ENCODE measurements at places on chromosomes 7 and 10.
A peak's percentile ranks its signal among the peaks of the same experiment; 100 is the strongest.

- DNase-seq: no peak
These were observed 127.3 kb downstream of the MARCHF5 start for GRCh38 chr10:92418221-92418620.

DNA sequence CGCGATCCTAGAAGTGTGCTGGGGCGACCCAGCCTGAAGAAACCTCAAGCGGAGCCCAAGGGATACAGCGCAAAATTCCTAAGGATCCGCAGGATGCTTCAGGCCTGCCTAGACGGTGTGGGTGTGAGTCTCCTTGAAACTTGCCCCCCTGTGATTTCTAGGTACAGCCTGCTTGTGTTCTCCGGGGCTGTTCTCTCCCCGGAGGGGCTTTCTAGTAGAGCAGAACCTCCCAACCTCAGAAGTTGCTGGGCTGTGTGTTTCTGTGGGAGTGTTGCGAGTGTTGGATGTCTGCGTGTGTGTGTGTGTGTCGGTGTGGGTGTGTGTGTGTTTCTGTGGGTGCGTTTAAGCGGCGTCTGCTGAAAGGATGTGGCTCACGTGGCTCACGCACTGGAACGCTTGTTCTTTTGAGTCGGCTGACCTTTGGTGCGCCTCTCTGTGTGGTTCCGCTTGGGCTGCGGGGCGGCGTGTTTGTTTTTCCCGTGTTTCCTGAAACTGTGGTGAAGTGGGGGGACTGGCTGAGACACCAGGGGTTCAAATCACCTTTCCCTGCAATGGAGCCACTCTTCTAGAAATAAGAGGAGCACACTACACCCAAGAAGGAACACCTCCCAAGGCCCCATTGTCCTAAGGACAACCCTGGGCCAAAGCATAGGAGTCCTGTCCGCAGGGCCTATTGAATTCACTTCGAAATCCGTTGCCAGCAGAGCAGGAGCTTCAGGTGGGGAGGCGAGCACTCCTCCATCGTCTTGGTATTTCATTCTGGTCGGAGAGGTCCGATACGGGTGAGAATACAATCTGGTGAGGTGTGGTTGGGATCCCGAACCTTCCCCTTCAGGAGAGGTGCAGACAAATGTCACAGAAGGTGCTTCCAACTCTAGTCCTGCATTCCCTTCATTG is 25.1 kb upstream of the ZNF273 start:
- no peak for DNase-seq

DNA sequence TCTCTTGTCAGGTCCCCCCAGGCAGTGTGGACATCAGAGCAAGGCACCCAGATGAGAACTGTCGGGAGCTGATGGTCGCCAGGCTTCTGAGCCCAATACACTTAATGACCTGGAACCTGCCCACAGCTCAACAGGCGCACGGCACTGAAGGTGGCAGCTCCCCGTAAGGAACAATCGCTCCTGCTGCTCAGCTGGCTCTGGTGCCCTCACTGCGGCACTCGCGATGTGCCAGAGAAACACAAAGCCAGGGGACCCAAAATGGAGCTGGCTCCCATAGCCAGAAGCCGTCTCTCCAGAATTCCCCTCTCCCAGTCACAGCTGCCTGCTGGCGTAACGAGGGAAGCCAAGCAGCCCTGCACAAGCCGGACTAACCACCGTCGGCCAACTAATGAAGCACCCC is 6.3 kb downstream of the CALN1 start:
- no peak for DNase-seq

DNA sequence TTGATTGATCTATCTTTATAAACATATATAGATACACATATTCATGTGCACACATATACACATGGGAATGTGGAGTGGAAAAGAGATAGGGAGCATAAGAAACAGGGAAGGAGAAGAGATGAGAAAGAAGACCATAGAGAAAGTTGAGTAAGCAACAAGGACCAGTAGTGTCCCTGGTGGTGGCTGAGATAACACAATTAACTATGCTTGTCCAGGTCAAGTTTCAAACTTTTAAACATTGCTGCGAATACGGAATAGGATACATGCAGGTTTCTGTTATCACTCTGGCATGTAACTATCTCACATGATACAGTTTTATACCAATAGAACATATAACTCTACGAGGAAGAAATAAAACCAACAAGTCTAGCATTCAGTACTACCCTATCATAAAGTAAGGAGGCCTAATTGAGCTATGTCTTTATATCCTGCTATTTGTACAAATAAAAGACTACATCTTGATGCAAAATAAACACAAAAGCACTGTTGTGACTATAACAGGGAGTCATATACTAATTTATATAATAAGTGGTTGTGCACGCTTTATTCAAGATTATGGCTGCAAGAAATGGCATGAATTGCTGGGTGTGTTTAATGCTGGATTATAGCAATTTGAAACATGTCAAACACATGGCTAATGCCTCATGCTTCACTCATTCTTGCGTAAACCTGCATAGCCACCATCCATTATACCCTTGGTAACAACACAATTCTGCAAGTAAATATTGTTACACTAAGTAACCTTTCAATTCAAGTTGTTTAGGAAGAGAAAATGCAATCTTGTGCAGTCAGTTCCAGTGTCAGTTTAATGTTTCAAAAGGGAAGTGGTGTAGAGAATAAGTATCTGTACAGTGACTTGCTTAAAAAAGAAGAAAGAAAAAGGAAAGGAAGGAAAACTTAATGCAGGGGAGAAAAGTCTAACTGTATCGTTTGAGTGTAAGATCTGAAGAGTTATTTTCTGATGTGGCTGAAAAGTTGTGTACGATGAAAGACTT is 8.2 kb downstream of the FOXP2 start:
- no peak for DNase-seq

DNA sequence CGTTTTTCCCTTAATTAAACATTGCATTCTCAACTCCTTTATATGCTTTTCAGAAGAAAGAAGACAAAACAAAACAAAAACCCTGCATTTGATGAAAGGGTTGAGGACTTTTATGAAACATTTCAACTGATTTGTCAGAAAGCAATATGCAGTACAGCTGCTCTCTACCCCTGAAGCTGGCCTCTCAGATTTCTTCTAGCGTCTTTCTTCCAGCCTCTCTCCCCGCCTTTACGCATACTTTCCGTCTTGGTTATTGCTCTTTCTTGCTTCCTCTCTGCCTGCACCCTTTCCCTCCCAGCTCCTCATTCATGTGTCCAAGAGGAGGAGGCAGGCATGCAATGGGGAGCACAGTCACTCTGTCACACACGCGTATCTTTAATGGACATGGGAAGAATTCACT is 91.0 kb upstream of the COL1A2 start:
- no peak for DNase-seq

- DNase-seq: no peak
These were observed 71.3 kb downstream of the TACC2 start for GRCh38 chr10:122060250-122060649.

GRCh38 chr10:52019077-52019555 is 295.0 kb upstream of the DKK1 start:
- DNase-seq: no peak

- DNase-seq: no peak
These were observed 707.8 kb downstream of the SUGCT start for GRCh38 chr7:40842641-40843040.

GRCh38 chr7:23700046-23700445 is 10.0 kb upstream of the STK31 start:
- no peak for DNase-seq

- DNase-seq: no peak
These were observed 32.3 kb upstream of the DGKB start for GRCh38 chr7:14934839-14935238.

DNA sequence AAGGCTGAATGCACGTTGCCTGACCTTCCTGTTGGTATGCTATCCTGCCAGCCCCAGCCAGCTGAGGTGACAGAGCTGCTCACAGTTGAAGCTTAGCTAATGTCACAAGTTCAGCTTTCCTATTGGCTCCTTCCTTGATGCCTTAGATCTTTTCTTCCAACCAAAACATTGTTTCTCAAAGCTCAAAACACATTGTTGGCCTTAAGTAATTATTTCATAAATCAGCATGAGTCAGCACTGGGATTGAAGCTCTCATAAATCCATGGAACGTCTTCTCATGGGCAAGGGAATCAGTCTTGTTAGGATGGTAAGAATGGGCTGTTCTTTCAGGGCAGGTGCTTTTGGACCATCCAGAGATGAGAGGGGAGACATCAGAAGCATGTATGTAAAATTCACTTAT is 128.1 kb upstream of the SAMD8 start:
- no peak for DNase-seq

DNA sequence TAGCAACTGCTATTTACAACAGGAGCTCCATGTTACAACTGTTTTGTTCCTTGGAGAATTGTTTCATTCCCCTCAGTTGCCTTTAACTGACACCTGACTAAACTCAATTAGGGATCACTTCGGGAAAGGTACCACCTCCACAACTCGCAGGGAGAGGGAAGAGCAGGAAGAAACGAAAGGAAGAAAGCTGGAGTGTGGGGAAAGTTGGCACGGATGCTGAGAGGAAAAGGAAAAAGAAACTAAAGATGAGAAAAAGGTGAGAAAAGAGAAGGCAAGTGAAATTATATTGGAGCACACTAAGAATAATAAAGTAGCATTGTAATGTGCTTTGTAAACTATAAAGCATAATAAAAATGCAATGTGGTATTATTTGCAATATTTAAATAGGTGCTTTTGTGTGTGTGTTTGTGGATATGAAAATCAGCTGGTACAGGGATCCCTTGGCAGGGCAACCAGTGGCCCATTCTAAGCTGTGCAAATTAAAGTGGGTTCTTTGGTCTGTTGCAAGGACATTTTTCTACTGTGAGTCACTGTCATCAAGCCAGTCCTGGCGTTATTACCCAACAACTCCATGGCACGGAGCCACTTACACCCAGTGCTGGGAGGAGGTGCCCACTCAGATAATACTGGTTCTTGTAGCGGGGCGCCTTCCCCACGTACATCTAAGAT is 45.9 kb downstream of the HIPK2 start:
- no peak for DNase-seq

DNA sequence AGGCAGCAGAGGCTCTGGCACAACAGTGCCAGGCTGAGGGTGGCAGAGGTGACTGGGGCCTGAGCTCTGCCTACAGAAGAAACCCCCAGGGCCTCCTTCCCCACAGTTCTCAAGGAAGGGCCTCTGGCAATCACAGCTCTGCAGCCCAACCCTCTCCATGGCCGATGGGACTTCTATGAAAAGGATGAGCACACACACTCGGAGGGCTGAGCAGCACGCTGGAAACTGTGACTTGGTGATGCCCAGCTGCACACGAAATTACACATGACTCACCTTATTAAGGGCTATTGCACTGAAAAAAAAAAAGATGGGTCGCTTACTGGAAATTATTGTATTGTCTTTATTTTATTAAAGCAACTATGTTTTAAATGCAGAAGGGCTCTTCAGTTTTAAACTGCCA is 42.9 kb upstream of the LRRC18 start:
- DNase-seq: no peak

- no peak for DNase-seq
These were observed 7.1 kb downstream of the AHR start for GRCh38 chr7:17305387-17306171.

DNA sequence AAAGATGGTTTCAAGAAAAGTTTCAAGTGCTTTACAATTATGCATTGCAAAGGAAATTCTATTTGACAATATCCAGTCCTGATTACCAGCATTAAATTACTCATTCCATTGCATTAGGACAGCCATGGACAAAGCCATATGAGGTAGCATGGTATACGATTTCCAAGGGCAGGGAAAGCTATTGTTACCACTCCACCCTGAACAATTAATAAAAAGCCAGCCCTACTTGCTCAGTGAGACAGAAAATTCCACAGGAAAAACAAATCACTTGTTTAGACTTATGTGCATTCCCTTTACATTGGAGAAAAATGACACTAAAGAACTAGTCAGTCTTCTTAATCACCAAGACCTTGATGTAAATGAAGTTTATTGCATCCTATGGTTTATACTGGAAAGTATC is 5.6 kb downstream of the CD36 start:
- no peak for DNase-seq

- no peak for DNase-seq
These were observed 60.2 kb downstream of the MAD1L1 start for GRCh38 chr7:2172311-2173188.

GRCh38 chr10:123666318-123667236 is at the start of gene GPR26:
TSS of gene GPR26 (plus strand) at chr10:123666355. CDS start at chr10:123666408, 53 bp downstream.
- no peak for DNase-seq

- no peak for DNase-seq
These were observed 2.5 kb downstream of the KIAA1549 start for GRCh38 chr7:138978541-138979184.

GRCh38 chr7:44057849-44058758 is 7.3 kb downstream of the PGAM2 start:
- DNase-seq: peak; percentile 14

GRCh38 chr10:30435073-30435422 is 1.1 kb downstream of the MAP3K8 start:
- peak; percentile 33 for DNase-seq

GRCh38 chr7:150332852-150333635 is 8.4 kb downstream of the RARRES2 start:
- no peak for DNase-seq

- no peak for DNase-seq
These were observed 13.1 kb downstream of the LRRC4 start for GRCh38 chr7:128017862-128018845.

DNA sequence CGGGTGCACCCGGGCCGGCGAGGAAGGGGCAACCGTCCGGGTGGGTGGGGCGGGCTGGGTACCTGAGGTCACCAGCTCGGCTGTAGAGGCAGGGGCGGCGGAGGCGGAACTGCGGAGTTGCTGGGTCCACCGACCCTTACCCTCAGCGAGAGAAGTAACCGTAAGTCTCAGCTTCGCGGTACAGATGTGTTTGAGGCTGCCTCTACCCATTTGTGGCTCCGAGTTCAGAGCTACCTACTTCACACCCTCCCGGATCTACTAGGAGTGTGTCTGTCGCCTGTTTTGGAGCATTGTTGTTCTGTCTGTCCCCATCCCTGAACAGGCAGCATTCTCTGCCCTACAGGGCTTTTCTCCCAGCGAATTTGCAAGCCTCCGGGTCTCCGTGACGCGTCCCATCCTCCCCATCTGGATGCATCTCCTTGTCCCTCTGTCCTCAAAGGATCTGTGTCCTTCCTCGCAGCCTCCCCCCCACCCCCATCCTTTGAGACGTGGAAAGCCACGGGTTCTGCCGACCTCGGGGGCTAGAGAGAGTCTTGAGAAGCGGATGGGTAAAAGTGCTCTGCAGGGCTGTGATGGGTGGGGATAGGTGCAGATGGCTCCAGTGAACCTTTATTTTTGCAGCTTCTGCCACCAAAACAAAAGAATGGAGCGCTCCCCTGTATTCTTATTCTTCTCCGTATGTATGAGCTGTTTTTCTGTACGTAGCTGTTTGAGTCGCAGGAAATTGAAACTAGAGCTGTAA is 757 bp downstream of the ANKIB1 start:
- peak; percentile 43 for DNase-seq

- DNase-seq: no peak
These were observed 147.1 kb upstream of the GDF10 start for GRCh38 chr10:47152861-47153349.

GRCh38 chr7:94333810-94334209 is 60.9 kb upstream of the COL1A2 start:
- no peak for DNase-seq

Data from activated T-cell treated with anti-CD3 and anti-CD28 coated beads, Interleukin-2, amount 50 U/mL, for 1 hour (primary cell).